ENCODE measurements at places on chromosomes 11 and 22.

- peak; percentile 100 for DNase-seq
Measured at GRCh38 chr11:128467610-128468041, 119.7 kb downstream of the ETS1 start.

GRCh38 chr11:126823274-126823673, 177.3 kb downstream of the KIRREL3 start:
- no peak for DNase-seq

- DNase-seq = peak; percentile 38
Measured at GRCh38 chr11:133134314-133135173, 397.8 kb downstream of the OPCML start.

DNA sequence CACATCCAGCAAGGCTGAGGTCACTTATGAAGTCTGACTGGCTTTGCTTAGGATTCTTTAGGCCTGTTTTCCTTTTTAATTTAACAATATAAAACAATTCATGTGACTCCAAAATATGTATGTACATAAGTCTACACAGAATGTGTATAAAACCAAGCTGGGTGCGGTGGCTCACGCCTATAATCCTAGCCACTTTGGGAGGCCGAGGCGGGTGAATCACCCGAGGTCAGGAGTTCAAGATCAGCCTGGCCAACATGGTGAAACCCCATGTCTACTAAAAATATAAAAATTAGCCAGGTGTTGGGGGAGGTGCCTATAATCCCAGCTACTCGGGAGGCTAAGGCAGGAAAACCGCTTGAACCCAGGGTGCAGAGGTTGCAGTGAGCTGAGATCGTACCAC, 83.1 kb downstream of the SHANK2 start:
- DNase-seq = no peak

DNA sequence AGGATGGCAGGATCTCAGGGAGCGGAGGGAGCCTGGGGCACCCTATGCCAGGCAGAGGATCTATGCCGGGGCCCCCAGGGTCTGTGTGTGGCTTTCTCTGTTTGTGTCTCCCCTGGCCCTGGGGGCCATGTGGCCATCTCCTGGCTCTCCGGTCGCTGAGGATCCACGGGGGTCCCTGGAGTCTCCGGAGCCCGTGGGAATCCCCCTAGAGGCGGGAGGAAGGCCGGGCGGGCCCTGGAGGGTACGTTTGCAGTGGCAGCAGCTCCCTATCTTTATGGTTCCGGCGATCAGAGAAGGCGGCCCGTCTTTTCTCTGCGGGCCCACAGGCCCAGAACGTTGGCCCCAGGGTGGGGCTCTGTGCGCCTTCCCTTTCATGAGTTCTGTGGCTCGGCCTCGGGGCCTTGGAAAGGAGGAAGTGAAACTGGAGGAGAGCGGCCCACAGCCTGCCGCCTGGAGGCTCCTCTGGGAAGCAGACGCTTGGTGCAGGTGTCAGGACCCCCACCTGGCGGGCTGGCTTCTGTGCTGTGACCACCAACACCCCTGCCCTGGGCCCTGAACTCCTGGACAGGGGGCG, 82.1 kb downstream of the KCNQ1 start:
- no peak for DNase-seq

DNA sequence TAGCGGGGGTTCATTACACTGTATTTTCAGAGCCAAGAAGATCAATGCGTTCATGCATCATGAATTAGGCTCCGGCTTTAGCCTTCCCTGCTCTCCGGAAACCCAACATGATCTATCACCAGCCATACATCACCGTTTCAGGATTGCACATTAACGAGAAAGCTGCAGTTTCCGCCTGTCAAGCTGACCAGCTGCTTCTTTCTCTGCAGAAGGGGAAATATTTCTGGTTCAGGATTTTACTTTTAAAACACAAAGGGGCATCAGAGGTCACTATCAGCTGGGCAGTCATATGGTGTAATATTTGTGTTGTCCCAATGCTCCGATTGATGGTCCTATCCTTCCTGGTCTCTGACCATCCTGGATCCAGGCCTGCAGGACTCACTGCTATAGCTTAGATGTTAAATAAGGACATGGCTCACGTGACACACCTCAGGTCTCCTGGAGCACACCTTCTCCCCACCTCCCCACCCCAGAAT, 21.4 kb upstream of the CADM1 start:
- no peak for DNase-seq

GRCh38 chr22:21100149-21101032, 54.6 kb downstream of the LRRC74B start:
- no peak for DNase-seq

GRCh38 chr11:83510530-83511460, 224.6 kb upstream of the CCDC90B start:
- peak; percentile 25 for DNase-seq

- no peak for DNase-seq
Measured at GRCh38 chr22:29136782-29137700, 64.2 kb downstream of the KREMEN1 start.

DNA sequence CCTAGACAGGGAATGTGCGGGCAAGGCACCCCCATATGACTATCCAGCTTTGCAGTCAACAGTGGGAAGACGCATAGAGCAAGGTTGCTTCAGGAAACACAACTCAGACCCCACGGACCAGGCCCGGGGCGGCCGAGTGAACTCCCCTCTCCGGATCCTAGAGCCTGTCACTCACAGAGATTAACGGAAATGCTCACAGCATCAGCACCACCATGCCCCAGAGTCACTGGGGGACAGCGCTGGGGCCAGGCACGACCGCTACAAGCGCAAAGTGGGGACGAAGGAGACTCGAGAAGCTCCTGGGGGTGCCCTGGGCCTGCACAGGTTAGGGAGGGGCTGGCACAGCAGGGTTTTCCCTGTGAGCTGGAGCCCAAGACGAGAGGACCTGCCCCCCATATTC, 15.9 kb downstream of the MACROD1 start:
- DNase-seq = no peak

- peak; percentile 18 for DNase-seq
Measured at GRCh38 chr11:115760461-115761320, 256.5 kb upstream of the CADM1 start.

DNA sequence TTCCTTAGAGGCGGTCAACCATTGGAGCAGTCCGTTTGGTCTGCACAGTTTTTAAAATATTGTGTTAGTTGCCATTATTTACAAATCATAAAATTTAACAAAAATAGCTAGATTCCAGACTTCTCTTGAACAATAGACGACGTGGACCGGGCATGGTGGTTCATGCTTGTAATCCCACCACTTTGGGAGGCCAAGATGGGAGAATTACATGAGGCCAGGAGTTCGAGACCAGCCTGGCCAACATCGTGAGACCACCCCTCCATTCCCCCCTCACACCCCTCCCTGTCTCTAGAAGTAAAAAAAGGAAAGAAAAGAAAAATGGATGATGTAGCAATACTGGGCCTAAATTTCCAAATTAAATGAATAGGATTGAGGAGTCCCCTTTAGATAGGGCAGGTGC, 965 bp downstream of the SLC37A2 start:
- DNase-seq = no peak

DNA sequence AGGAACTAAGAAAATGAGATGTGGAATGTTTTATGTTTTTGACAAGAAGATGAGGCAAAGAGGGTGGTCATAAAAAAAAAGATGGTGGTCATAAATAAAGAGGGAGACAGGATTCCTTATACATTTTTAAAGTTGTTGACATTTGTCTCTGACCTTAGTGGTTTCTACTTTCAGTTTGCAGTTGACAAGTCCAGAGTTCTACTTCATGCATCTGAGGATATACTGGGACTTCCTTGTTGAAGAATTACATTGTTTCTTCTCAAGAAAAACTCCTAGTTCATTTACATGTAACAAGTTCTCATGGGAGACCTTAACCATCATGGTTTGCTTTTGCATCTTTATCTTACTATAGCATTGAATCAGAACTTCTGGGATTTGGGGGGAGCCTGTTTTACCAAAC, 1.2 kb downstream of the OR6X1 start:
- no peak for DNase-seq

DNA sequence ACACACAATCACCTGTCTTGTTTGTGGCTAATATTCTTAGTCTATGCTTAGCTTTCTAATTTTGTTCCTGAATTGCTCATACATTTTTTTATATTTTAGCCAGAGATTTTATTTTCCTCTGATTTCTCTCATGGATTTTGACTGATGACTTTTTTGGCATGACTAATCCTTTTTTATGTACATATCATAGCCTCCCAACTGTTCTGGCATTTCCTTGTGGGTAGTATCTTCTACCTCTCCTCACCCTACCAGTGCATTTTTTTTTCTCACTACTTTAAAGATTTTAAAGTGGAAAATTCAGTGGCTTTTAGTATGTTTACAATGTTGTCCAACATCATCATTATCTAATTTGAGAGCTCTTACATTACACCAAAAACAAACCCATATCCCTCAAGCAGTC, 84.4 kb upstream of the TENM4 start:
- DNase-seq = no peak

- no peak for DNase-seq
Measured at GRCh38 chr11:46978005-46978491, 41.5 kb downstream of the CSTPP1 start.

GRCh38 chr11:66691311-66691980, 13.8 kb upstream of the RBM4B start:
- no peak for DNase-seq

DNA sequence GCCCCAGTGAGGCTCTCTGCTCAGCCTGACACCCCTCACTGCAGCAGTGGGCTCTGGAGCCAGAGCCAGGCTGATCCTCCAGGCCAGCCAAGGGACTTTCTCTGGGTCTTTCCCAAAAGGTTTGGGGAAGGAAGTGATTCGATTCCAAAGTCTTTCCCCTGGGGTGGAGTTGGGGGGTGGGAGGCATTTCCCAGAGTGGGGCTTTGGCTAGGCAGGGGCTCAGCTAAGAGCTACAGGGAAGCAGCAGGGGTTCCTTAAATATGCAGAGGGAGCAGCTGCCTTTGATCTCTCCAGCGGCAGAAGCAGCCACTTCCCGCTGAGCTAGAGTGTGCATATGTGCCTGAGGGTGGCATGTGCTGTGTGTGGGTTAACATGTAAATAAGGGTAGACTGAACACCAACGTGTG, 192.9 kb downstream of the INSC start:
- DNase-seq = no peak

DNA sequence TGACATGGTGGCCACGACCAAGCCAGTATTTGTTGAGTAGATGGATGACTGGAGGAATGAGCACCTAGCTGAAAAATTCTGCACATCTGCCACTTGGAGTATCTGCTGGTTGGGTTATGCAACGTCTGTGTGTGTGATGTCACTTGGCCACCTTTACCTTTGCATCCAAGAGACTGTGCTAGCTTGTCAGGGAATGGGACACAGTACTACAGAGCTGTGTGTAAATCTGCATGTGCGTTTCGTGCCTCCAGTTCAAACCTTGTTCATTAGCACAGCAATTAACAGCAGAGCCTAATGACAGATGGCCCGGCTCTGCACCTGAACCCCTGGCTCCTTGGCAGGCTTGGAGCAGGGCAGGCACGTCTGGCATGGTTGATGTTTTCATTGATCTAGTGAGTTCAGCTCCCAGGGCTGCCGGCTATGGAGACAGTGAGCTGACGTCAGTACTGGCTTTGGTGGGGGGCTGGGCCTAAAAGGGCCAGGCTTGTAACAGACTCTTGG, 188.4 kb upstream of the NAV2 start:
- DNase-seq = no peak

GRCh38 chr22:17242641-17243040, 23.4 kb upstream of the ADA2 start:
- no peak for DNase-seq

GRCh38 chr11:120105576-120105975, 32.3 kb downstream of the TRIM29 start:
- no peak for DNase-seq

DNA sequence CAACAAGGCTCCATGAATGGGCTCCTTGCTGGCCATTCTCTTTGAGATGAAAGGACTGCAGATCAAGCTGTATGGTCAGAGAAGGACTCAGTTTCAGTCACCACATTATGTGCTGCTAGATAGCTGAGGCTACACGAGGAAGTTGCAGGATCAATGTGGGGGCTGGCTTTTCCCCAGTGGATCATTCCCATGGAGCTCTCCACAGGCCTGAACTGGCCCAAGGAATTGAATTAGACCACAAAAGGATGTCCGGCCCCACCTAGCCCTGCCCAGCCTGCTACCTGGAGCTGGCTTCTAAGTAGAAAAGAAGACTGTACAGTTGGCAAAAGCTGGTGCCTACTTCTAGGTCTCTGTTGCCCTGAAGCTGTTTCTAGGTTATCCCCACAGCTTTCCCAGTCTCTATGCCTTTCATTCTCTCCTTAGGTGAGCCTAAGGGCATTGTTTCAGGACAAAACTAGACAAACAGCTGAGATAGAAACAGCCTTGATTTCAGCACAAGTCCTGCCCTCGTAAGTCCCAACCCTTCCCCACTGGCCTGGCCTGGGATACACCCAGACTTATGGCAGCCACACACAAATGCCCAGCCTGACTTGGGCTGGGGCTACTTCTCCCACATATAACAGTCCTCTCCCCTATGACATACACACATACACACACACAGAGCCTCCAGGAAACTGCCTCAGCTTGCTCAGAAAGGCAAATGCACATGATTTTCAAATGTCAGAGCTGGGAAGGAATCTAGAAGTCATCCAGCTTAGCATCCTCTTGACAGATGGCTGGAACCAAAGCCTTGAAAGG, 129.1 kb upstream of the NCAM1 start:
- no peak for DNase-seq

DNA sequence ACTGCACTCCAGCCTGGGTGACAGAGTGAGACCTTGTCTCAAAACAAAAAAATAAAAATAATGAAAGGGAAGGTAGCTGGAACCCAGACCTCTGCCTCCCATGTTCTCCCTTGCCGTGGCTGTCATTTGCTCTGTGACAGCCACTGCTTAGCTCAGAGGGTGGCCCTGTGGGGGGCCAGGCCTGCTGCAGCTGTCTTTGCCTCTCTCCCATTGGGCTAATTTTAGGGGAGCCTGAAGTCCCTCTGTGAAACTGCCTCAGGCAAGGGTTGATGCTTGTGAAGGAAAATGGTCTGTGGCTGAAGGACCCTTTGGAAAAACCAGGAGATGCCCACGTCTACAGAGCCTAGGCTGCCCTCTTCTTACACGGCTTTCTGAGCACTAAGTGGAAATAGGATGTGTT, 42.9 kb downstream of the C11orf91 start:
- no peak for DNase-seq

DNA sequence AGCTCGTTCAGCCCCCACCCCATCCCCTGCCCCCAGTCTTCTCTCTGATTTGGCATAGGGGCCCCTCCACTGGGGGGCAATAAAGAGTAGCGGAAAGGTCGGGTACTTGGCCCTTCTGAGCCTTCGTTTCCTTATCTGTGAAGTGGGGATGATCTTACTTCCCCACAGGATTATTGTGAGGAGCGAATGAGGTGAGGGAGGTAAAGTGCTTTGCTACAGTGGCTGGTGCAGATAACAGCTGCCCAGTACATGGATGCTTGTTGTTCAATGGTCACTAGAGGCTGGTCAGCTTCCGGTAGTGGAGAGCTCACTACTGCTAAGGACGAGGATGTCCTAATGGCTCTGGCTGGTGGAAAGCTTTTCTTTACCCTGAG, 101.2 kb downstream of the CEP164 start:
- no peak for DNase-seq

- no peak for DNase-seq
Measured at GRCh38 chr11:2470495-2470894, 25.7 kb downstream of the KCNQ1 start.

GRCh38 chr11:91717169-91717568, 507.4 kb upstream of the FAT3 start:
- no peak for DNase-seq

Data from foreskin melanocyte (primary cell).